T follicular helper cell (primary cell): ENCODE measurements at places on chromosomes 13 and 19.

DNA sequence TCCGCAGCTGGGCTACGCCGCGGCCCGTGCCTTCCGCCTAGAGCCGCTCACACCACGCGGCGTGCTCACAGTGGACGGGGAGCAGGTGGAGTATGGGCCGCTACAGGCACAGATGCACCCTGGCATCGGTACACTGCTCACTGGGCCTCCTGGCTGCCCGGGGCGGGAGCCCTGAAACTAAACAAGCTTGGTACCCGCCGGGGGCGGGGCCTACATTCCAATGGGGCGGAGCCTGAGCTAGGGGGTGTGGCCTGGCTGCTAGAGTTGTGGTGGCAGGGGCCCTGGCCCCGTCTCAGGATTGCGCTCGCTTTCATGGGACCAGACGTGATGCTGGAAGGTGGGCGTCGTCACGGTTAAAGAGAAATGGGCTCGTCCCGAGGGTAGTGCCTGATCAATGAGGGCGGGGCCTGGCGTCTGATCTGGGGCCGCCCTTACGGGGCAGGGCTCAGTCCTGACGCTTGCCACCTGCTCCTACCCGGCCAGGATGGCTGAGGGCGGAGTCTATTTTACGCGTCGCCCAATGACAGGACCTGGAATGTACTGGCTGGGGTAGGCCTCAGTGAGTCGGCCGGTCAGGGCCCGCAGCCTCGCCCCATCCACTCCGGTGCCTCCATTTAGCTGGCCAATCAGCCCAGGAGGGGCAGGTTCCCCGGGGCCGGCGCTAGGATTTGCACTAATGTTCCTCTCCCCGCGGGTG lies 7.4 kb downstream of the DBP start:
- no peak for DNase-seq

- DNase-seq, result no peak
Measured at GRCh38 chr19:55529636-55530234, 7.2 kb downstream of the SBK2 start.

GRCh38 chr13:66860878-66861417 lies 369.2 kb downstream of the PCDH9 start:
- no peak for DNase-seq

GRCh38 chr19:53662209-53662608 lies 30.4 kb downstream of the DPRX start:
- no peak for DNase-seq

- no peak for DNase-seq
Measured at GRCh38 chr13:103403148-103403740, 337.0 kb upstream of the SLC10A2 start.

GRCh38 chr19:41437944-41438574 lies 1.7 kb downstream of the DMAC2 start:
- DNase-seq, result no peak

- DNase-seq, result no peak
Measured at GRCh38 chr19:6232601-6233055, 47.1 kb downstream of the MLLT1 start.

DNA sequence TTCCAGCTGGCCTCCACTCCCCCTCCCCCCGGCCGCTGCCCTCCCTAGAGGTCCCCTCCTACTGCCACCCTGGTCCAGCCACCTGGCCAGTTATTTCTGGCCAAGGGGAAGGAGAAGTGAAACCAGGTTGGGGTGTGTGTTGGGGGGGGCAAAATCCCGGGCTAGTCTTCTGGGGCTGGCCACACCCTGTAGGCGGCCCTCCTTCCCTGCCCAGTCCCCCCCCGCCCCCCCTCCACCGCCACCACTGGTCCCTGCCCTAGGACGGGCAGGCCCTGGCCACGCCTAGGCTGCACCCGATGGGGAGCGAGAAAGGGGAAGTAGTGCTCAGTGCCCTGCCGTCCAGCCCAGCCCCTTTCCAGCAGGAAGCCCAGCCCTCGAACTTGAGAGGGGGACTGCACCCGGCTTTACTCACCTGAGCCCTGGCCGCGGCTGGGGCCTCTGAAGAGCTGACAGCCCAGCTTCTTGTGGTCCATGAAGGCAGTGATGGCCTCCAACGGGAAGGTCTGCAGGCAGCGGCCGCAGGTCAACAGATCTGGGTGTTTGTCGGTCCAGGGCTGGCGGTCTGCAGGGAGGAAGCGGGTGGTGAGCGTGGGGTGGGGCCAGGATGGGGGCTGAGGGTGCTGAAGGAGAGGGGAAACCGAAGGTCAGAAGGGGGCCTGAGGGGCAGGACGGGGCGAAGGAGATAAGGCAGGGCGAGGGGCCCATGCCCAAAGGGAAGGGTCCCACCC lies 813 bp downstream of the ZNF296 start:
- no peak for DNase-seq

- no peak for DNase-seq
Measured at GRCh38 chr19:1780272-1780958, 27.1 kb downstream of the ONECUT3 start.

GRCh38 chr19:54481326-54481930 lies 8.3 kb upstream of the CDC42EP5 start:
- DNase-seq, result no peak

DNA sequence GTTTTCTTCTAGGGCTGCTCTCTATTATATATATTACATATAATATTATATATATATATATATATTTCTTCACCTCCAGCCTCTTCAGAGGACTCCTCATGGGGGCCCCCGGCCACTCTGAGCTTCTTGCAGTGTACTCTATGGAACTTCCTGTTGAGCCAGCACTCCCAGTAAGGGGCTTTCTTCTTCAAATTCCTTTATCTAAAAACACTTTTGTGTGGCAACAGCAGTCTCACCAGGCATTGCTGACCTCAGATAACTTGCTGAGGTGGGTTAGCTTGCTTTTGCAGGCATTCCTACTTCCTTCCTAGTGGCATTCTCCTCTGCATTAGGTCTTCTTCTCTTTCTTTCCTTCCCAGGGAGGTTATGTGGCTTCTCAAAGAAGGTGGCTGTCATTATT lies 381.5 kb downstream of the MYO16 start:
- DNase-seq, result no peak

GRCh38 chr19:33678796-33679585 lies 57.2 kb downstream of the CHST8 start:
- no peak for DNase-seq

GRCh38 chr13:25042151-25042865 lies 53.6 kb upstream of the PABPC3 start:
- no peak for DNase-seq

- DNase-seq, result no peak
Measured at GRCh38 chr13:65155861-65156260, 2074.3 kb downstream of the PCDH9 start.

DNA sequence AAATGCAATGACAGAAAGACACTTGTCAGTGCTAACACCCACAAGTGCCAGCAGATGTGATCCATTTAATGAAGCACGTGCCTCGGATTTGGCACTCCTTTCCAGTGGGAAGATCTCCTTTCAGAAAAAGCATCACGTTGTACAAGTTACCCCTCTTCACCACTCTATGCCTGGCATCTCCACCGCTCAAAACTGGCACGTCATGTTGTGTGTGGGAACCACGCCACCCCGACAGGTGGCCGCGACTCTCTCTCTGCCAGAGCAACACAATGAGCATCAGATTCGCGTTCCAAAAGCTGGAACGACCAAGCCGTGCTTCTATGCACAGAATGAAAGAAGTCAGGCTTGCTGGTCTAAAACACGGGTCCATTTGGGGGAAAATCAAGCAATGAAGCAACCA lies 24.3 kb downstream of the TMTC4 start:
- DNase-seq, result no peak
